ENCODE measurements at places on chromosomes 7 and 10.

DNA sequence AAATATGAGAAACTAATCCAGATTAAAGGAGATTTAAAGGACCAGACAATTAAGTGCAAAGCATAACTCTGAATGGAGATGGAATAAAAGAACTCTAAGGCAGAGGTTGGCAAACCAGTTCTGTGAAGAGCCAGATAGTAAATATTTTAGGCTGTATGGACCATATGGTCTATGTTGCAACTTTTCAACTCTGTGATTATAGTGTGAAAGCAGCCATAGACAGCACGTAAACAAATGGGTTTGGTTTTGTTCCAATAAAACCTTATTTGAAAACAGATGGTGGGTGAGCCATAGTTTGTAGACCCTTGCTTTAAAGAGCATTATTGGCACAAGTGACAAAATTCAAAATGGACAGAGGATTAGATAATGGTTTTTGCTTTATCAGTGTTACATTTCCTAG lies 884.1 kb downstream of the CCSER2 start:
- no peak for DNase-seq

DNA sequence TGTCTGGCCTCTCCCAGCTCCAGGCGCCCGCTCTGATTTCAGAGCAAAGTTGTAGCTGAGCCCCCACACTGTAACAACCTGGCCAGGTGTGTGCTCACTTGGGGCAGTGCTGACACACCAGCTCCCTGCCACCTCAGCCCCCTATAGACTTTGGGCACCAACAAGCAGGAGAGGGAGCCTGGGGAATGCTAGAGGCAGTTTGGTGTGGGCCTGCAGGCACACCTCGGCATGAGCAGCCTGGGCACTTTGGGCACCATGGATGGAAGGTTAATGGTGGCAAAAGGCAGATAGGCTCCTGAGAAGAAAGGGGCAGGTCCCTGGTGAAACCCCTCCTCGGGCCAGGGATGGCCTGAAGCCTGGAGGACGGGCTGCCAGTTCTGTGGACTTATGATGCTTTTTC lies 212.7 kb upstream of the GNAI1 start:
- DNase-seq = no peak

- DNase-seq = no peak
Measured at GRCh38 chr7:69617364-69617763, 19.1 kb downstream of the AUTS2 start.

DNA sequence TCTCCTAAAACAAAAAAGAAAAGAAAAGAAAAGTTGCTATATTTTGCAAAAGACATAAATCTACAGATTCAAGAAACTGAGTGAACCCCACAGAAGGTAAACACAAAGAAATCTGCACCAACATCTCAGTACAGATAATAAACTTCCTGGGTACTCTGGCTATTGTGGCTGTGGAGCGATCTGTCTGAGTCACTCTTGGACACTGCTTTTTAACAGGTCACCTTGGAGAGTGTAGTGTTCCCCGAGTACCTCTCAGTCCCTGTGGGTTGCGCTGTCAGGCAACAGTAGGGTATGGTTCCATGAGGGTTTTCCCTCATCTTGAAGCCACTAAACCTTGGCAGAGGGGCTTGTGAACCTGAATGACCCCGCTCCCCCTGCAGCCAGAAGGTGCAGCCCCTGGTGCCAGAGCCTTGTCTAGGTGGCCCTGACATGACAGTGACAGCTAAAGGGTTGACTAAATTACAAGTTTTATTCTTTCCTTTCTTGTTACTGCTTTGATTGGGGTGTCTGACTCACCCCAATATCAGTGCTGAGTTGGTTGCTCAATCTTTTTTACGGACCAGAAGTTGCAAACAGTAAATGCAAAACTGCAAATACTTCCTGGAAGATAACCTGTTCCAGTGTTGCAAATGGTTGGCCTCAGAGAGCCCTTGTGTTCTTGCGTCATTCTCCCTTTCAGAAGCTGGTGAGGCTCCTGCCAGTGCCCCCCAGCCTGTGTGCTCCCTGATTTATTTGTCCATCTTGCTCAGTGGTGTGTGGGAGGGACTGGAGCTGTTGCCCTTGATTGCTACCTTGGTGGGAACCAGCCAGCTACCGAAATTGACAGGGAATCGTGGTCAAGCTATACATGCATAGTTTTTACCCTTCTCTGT lies 30.6 kb downstream of the POR start:
- DNase-seq = peak; percentile 75

DNA sequence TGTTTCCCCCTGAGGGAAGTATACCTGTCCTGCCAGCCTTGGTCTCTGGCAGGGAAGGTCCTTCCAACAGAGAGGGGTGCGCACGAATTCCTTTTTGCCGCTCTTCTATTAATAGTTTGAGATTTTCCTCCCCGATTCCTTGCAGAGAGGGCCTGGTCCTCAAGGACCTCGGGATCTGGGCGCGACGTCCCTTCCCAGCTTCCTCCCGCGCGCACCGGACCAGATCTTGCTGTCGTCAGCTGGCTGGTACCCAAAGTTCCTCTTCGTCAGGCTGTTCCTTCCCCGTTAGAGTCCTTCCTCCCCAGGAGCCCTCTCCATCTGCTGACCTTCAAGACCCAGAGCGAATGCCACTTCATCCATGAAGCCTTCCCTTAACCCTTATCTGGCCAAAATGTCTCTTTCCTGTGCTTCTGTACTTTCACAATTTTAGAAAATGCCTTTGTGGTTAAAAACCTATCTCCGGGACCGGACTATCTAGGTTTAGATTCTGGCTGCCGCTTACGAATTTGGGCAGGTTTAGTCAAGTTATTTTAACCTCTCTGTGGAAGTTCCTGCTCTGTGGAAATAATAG lies 851 bp upstream of the GOT1 start:
- peak; percentile 50 for DNase-seq

- DNase-seq = no peak
Measured at GRCh38 chr7:21413502-21413901, 14.4 kb upstream of the SP4 start.

GRCh38 chr10:35353805-35354204 lies 17.5 kb downstream of the CCNY start:
- no peak for DNase-seq

- no peak for DNase-seq
Measured at GRCh38 chr7:142568435-142569097, 180.7 kb upstream of the PRSS1 start.

Measured in HL-60 (cell line).